T-helper 2 cell (primary cell): ENCODE measurements at places on chromosomes 12 and 14.

- DNase-seq, result no peak
These were observed 241.6 kb upstream of the NPAS3 start for GRCh38 chr14:32697114-32697513.

- DNase-seq, result no peak
These were observed 16.6 kb upstream of the JDP2 start for GRCh38 chr14:75411214-75411540.

DNA sequence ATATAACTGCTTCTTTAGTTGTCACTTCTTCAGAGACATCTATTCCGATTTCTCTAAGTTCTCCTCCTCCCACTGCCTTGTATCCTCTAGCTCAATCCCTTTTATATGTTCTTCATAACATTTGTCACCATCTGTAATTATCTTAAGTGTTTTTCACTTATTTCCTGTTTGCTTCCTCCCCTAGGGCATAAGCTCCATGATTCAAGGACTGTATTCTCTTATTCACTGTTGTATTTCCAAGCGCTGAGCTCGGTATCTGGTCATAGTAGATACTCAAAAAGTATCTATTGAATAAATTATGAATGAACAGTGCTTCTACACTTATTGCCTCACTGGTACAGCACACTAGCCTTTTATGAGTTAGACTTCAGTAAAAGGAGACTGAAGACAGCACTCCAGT lies 109.0 kb upstream of the TMPO start:
- no peak for DNase-seq

DNA sequence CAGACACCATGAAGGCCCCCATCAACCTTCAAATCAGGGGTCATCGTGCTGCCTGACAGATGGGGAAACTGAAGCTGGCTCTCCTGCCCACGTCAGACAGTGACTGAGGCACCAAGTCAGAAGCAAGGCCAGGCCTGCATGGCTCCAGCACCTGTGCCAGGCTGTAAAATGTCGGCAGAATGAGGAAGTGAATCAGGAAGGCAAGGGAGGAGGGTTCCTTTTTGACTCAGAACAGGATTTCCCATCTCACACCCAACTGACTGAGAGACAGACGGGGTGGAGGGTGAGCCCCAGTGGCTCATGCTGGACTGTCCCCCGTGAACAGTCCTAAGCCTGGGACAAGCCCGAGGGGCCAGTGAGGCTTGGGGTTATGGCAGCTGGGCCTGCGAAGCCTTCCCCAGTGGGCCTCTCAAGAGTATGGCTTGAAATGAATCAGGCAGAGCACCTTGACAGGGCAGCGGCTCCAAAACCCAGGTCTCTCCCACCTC lies 20.9 kb downstream of the SYNE3 start:
- no peak for DNase-seq

GRCh38 chr12:106049546-106049945 lies 89.2 kb downstream of the NUAK1 start:
- DNase-seq, result no peak

GRCh38 chr14:98370352-98370751 lies 901.6 kb downstream of the BCL11B start:
- no peak for DNase-seq
